ENCODE measurements at places on chromosomes 3 and 15.

DNA sequence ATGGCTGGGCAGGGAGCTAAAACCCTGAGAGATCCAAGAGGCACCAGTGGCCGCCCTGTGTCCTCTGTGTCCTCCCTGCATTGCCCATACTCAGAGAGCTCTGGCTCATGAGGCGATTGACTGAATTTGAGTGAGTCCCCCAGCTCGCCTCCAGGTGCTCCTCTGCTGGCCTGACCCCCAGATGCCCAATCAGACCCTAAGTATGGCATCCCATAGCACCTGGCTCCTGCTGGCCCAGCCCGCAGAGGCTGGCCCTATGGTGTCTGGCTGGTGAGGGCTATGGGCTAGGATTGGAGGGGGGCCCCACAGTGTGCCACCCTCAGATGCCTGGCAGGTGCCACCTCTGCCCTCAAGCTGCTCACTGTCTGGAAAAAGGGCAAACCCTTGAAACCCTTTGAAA, 1.6 kb upstream of the TKT start:
- no peak for DNase-seq

- no peak for DNase-seq
Measured at GRCh38 chr15:81575436-81576123, 201.6 kb upstream of the TMC3 start.

- no peak for DNase-seq
Measured at GRCh38 chr15:63308947-63309346, 31.5 kb downstream of the APH1B start.

GRCh38 chr15:55707518-55707917, 35.4 kb downstream of the PRTG start:
- no peak for DNase-seq

DNA sequence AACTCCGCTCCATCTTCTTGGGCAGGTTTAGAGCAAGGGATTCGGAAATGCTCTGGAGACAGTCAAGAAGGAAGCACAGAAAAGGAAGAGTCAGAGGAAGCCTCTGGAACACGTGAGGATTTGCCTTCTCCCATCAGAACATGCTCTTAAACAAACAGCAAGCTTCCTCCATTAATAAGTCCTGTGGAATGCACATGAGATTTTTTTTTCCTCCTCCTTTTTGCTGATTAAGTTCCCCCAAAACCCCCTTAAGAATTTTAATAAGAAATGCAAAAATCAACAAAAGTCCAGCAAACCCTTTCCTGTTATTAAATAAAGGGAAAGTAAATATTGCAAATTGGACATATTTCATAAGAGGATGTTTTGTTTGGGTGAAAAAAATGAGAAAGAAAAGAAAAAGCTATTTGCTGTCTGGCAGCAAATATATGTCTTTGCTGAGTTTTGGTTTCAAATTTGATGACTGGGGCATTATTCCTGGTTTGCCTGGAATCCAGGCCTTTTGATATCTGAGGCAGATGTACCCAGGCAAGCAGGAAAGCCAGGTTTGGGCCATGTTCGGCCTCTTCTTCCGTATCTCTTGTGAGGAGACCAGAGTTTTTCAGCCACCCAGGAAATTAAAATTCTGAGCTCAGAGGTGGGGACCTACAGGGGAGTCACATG, 7.9 kb upstream of the TSEN2 start:
- no peak for DNase-seq

GRCh38 chr15:81101894-81102815, 31.9 kb upstream of the CFAP161 start:
- no peak for DNase-seq

GRCh38 chr3:76986876-76987474, 52.9 kb upstream of the ROBO2 start:
- no peak for DNase-seq

- no peak for DNase-seq
Measured at GRCh38 chr3:4581124-4581424, 87.9 kb downstream of the ITPR1 start.

GRCh38 chr3:111971533-111972130, 7.2 kb upstream of the ABHD10 start:
- DNase-seq = no peak

DNA sequence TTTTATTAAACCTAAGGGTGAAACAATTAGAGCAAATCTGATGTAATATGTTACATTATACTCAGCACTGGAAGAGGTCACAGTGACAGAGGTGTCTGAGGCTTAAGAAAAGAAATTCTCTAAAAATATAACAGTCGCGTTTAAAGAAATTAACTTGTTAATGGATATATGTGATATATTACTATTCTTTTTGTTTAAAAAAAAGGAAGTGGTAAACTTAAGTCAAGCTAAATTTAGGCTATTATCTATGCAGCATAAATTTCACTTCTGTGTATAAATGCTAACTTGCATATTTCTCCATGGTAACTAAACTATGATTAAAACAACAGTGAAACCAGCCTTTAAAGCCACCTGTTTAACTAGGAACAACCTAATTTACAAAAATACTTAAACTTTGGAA, 191.3 kb downstream of the FOXP1 start:
- no peak for DNase-seq

- DNase-seq = no peak
Measured at GRCh38 chr3:172280406-172281051, 167.7 kb downstream of the GHSR start.

- DNase-seq = no peak
Measured at GRCh38 chr15:40416056-40416455, 10.5 kb downstream of the IVD start.
